Breast epithelium (tissue), 4 donors: ENCODE measurements at places on chromosomes 2 and 18. TPM values are rescaled to one million over a fixed set of nuclear protein-coding genes. Genes with fewer than 3 reads are reported as not detected.

- no peaks in the 10 kb centered on the region for H3K27me3 ChIP-seq
- no peak overlapping the region for H3K4me3 ChIP-seq
- H3K4me1 ChIP-seq: peaks cover 7% of the 10 kb centered on the region
- no peaks in the 10 kb centered on the region for H3K36me3 ChIP-seq
Observed at GRCh38 chr2:45942237-45942738, 290.8 kb downstream of the PRKCE start.

DNA sequence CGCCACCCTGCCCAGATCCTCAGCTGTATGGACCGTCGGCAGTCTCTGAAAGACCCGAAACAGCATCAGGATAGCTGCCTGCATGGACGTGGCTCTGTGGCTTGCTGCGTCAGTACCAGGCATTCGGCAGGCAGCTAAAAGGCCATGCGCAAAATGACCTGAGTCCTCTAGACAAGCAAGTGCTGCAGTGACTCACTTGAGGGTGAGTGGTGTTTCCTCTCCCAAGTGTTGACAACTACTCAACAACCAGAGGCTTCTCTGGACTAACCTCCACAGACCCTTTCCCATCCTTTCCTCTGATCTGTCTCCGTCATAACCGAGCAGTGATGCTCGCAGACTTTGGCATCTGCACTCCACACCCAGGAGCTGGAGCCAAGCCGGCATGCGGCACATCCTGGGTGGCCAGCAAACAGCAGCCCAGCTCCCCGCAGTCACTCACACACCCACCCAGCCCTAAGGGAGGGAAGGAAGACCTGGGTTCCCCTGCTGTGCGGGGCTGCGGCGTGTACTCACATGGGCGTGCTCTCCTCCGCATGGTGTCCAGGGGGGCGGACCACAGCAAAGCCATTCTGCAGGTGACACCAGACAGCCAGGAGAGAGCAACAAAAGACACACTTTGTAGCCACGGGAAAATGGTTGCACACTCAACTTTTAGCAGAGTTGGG is 239.3 kb downstream of the TWIST2 start:
- DNase-seq: no peak
- no peaks in the 10 kb centered on the region for H3K4me1 ChIP-seq
- no peak overlapping the region for H3K27ac ChIP-seq
- H3K36me3 ChIP-seq: no peaks in the 10 kb centered on the region
- H3K4me3 ChIP-seq: no peak overlapping the region

DNA sequence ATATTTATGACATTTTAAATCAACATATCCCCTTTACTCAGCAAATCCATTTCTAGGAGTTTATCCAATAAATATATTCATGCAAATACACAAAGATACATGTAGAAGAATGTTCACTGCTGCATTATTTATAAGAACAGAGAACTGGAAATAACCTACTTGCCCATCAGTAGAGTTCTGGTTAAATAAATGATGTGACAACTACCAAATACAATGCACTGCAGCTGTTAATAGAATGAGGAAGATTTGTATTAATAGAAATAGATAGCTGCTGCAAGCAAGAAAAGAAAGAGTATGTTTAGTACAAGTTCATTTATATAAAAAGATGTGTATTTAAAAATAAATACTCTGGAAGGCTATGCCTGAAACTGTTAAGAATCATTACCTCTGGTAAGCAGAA is 49.3 kb upstream of the CSRNP3 start:
- no peak for DNase-seq
- H3K36me3 ChIP-seq: no peaks in the 10 kb centered on the region
- no peaks in the 10 kb centered on the region for H3K4me1 ChIP-seq
- H3K27me3 ChIP-seq: no peaks in the 10 kb centered on the region
- no peak overlapping the region for H3K27ac ChIP-seq

DNA sequence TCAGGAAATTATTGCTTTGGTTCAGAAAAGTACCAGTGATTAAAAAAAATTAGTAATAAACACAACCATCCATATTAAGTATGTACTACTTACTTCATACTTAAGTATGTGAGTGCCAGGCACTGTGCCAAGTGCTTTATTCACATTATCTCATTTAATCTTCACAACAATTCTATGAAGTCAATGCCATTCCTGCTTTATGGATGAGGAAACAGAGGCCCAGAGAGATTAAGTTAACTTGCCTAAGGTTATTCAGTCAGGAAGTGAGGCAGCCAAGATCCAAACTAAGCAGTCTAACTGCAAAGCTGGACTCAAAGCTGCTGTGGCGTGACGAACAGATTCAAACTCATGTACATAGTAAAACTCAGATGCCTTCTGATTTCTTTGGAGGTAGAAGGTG is 22.3 kb downstream of the DTNB start:
- DNase-seq: no peak
- no peak overlapping the region for H3K4me3 ChIP-seq
- no peaks in the 10 kb centered on the region for H3K27me3 ChIP-seq
- H3K36me3 ChIP-seq: no peaks in the 10 kb centered on the region

The MYCN gene
- total RNA-seq: 0.98 TPM

The ITM2C gene
- total RNA-seq: 36.3 TPM
